ENCODE measurements at places on chromosomes 1 and 21. TPM values are rescaled to one million over a fixed set of nuclear protein-coding genes. Genes with fewer than 3 reads are reported as not detected.

DNA sequence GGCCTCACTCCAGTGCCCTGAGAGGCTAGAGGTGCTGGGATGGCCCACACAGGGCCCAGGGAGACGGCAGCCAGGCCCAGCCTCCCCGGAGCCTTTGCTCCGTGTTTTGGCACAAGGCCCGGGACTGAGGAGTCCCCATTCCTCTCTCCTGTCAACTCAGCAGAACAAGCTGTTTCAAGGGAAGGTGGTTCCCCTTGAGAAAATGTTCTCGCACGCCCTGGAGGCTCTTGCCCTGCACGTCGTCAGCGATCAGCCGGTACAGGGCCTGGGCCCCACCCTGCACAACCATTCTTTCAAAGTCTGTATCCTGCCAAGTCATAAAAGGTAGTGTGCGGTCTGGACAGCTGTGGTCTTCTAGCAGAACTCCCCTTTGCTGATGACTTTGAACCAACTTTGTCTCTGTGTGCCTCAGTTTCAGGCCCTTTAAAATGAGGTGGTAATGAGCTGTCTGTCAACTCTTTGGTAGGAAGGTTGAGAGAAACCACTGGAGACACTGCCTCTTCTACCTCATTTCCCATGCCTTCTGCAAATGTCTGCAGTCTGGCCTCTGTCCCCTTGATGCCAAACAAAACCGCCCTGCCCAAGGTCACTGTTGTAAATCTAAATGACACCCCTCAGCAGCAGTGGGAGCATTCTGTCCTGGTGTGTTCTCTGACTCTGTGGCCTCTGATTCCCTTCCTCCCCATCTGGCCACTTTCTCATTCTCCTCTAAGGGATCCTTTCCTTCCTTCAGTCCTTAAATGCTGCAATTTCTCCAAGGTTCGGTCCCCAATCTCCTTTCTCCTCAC is 138.6 kb upstream of the JUN start:
- no peaks in the 10 kb centered on the region for H3K36me3 ChIP-seq
- no peaks in the 10 kb centered on the region for H3K27me3 ChIP-seq
- peaks cover 21% of the 10 kb centered on the region for H3K4me1 ChIP-seq
- DNase-seq, result peak; percentile 55
- no peak overlapping the region for H3K4me3 ChIP-seq

SYDE2 gene
- 23.0 TPM for total RNA-seq

DNA sequence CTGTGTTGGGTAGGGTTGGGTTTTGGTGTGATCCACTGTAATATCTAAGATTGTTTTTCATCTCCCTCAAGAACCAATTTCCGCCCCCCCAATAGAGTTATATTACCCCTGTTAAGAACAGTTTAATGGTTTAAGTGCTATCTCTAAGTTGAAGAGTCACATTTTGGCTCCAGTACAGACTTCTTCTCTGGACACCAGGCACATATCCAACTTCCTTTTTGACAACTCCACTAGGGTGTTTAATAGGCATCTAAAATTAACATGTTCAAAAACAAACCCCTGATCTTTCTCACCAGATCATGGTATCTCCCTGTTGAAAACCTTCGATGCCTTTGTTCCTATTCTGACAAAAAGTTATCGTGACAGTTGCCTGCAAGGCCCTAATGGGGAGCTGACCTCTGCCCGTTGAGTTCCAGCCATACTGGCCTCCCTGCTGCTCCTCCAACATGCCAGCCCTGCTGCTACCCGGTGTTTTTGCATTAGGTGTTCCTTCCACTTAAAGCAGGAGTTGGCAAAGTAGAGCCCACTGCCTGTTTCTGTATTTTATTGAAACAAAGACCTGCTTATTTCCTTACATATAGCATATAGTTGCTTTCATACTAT is 18.6 kb downstream of the USP24 start:
- H3K27ac ChIP-seq, result peak overlapping the region; percentile 69
- no peak for DNase-seq
- H3K4me1 ChIP-seq, result peaks cover 2% of the 10 kb centered on the region
- no peaks in the 10 kb centered on the region for H3K27me3 ChIP-seq

DNA sequence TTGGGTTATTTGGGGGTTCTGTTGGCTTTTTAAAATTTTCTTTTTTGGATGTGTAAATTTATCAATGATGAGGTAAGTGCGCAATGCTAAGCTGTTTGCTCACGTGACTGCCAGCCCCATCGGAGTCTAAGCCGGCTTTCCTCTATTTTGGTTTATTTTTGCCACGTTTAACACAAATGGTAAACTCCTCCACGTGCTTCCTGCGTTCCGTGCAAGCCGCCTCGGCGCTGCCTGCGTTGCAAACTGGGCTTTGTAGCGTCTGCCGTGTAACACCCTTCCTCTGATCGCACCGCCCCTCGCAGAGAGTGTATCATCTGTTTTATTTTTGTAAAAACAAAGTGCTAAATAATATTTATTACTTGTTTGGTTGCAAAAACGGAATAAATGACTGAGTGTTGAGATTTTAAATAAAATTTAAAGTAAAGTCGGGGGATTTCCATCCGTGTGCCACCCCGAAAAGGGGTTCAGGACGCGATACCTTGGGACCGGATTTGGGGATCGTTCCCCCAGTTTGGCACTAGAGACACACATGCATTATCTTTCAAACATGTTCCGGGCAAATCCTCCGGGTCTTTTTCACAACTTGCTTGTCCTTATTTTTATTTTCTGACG is 3.1 kb downstream of the OLIG2 start:
- no peak overlapping the region for H3K4me3 ChIP-seq
- no peak for DNase-seq
- no peak overlapping the region for H3K27ac ChIP-seq
- peaks cover 94% of the 10 kb centered on the region for H3K27me3 ChIP-seq
- peaks cover 57% of the 10 kb centered on the region for H3K4me1 ChIP-seq

DNA sequence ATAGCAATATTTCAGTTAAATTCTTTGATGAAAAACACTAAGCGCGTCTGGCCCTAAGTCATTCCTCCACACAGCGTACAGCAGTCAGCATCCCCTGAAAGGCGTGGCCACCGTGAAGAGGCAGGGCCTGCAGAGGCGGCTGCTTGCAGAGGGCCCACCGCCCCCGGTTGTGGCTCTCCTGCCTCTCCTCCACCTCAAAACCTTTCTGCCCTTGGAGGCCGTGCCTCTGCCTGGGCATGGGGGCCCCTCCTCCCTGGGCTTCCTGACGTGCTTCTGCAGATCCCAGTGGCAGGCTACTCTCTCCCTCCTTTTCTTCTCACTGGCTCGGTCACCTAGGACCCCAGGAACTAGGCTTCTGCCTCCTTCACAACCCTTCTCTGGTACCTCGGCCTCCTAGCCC is 16.2 kb downstream of the CLSTN1 start:
- no peaks in the 10 kb centered on the region for H3K27me3 ChIP-seq
- no peak overlapping the region for H3K4me3 ChIP-seq
- DNase-seq, result no peak
- no peak overlapping the region for H3K27ac ChIP-seq
- no peaks in the 10 kb centered on the region for H3K36me3 ChIP-seq
- peaks cover 43% of the 10 kb centered on the region for H3K4me1 ChIP-seq

JMJD4 gene
- 11.4 TPM for total RNA-seq

- H3K4me1 ChIP-seq, result peaks cover 45% of the 10 kb centered on the region
- H3K27ac ChIP-seq, result peak overlapping the region; percentile 89
- H3K4me3 ChIP-seq, result no peak overlapping the region
- peak; percentile 76 for DNase-seq
Measured at GRCh38 chr1:25695090-25695770, 78.6 kb downstream of the MAN1C1 start.

DNA sequence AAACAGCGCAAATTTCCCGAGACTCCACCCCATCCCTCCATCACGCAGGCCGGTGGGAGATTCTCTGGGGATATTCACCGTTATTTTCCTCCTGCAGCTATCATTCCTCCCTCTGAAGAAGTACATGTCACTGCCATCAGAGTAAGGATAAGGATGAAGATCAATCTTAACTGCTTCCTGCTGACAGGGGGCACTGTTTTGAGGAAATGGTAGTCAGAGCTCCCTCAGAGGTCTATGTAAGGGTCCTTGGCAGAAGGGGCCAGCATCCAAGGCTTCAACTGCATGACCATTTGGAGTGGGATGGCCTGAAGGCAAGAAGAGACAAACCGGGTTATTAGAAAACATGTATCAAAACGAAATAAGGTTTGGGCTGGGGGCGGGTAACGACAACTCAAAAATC is 111.5 kb downstream of the KCNK1 start:
- no peak overlapping the region for H3K27ac ChIP-seq
- no peaks in the 10 kb centered on the region for H3K4me1 ChIP-seq
- H3K4me3 ChIP-seq, result no peak overlapping the region

SPATA45 gene
- not detected for total RNA-seq

DNA sequence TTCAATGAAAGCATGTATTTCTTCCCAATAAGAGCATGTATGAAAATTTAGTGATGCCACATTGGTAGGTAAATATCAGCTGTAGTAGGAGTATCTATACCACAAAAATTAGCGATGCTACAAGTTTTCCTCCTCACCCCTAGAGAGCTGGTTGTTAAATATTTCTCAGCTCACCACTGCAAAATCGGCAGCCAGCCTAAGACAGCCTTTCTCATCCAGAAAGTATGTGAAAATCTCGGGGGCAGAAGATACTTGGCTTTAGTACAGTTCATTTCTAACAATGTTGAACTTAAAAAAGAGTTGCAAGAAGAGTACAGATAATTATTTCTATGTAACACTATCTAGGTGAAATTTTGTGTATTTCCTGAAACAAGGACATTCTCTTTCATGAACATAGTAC is 235.4 kb downstream of the TPR start:
- no peak overlapping the region for H3K4me3 ChIP-seq
- no peaks in the 10 kb centered on the region for H3K27me3 ChIP-seq
- peaks cover 4% of the 10 kb centered on the region for H3K36me3 ChIP-seq
- no peak overlapping the region for H3K27ac ChIP-seq
- no peaks in the 10 kb centered on the region for H3K4me1 ChIP-seq

RGS16 gene
- 1.3 TPM for total RNA-seq

DNA sequence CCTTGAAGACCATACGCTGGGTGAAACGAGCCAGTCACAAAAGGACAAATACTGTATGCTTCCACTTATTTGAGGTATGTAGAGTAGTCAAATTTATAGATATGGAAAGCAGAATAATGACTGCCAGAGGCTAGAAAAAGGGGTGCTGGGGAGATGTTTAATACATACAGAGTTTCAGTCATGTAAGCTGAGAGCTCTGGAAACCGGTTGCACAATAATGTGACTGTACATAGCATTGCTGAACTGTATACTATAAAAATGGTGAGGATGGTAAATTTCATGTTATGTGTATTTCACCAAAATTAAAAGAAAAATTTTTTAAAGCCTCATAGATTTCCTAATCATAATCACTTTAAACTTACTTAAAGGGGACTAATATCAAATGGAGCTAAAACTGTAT is 110.8 kb downstream of the ZZZ3 start:
- no peak overlapping the region for H3K4me3 ChIP-seq
- DNase-seq, result no peak
- no peaks in the 10 kb centered on the region for H3K27me3 ChIP-seq
- H3K36me3 ChIP-seq, result peaks cover 90% of the 10 kb centered on the region

FCMR gene
- total RNA-seq, result 2.5 TPM

GRCh38 chr1:151799179-151800022 is 5.8 kb downstream of the LINGO4 start:
- no peaks in the 10 kb centered on the region for H3K4me1 ChIP-seq
- no peak overlapping the region for H3K4me3 ChIP-seq
- H3K27me3 ChIP-seq, result no peaks in the 10 kb centered on the region
- no peak overlapping the region for H3K27ac ChIP-seq
- no peak for DNase-seq

DNA sequence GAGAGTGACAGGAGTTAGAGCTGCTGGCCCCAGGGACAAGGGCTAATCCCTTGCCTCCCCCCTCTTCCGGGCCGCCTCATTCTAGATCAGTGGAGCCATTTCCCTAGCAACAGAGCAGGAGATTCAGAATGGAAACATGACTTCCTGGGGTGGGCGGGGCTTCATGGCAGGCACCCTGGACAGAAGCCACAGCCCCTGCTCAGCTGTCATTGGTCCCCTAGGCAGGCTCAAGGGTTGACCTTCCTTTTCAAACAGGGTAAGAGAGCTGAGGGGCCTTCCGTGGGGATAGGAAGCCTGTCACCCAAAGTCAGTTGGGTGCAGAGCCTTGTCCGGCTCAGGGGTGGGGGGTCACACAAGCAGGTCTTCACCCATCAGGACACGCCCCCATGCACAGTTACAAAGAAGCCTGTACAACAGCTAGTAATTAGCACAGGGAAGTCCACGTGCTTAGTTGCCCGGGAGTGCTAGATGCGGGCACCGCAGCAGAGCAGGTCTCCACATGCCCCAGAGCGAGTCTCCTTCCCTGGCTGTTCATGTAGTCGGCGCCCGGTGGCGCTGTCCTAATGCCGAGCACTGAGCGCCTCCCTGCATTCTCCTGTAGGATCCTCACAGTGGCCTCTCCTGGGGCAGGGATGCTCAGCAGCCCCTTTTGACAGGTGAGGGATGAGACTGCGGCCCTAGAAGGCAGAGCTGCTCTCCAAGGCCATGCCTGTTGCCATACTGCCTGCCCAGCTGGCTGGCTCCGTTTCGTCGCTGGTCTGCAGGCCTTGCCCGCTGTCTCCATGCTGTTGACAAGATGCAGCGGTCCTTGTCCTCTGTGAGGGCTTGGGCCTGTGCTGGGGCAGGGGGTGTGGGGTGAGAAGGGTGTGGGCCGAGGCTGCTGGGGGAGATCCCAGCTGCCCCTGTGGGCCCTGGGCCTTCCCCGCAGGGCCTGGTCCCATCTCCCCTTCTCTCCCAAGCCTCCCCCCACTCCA is 5.1 kb downstream of the TMEM201 start:
- H3K27me3 ChIP-seq, result no peaks in the 10 kb centered on the region
- H3K27ac ChIP-seq, result peak overlapping the region; percentile 51
- H3K4me1 ChIP-seq, result peaks cover 3% of the 10 kb centered on the region
- no peak overlapping the region for H3K4me3 ChIP-seq
- DNase-seq, result peak; percentile 81

KLF17 gene
- not detected for total RNA-seq

DNA sequence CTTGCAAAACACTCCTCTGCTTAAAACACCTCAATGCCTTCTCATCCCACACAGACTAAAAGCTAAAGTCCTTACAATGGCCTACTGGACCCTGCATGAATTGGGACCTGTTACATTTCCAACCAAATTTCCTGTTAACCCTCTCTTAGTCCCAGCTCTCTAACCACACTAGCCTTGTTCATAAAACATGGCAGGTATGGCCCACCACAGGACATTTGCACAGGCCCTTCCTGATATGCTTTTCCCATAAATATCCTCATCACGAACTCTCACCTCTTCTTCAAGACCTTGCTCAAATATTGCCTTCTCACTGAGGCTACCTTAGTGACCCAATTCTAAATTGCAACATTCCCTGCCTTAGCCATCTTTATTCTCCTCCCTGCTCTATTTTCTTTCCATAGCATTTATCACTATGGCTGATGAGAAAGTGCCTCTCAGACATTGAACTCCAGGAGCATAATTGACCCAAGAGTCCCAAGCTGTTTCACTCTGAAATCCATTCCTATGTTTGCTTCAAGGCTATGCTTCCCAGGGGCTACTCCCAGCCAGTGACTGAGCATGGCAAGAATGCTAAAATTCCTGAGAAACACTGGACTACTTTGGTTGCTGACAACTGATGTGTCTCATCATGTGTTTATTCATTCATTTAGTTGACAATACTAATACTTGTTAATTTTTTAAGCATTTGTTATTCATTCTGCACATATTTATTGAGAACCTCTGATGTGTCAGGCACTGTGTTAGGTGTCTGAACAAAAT is 2.7 kb upstream of the PALMD start:
- peak overlapping the region; percentile 9 for H3K27ac ChIP-seq
- H3K4me3 ChIP-seq, result no peak overlapping the region
- peaks cover 14% of the 10 kb centered on the region for H3K4me1 ChIP-seq
- no peaks in the 10 kb centered on the region for H3K27me3 ChIP-seq
- DNase-seq, result no peak
- no peaks in the 10 kb centered on the region for H3K36me3 ChIP-seq

Data from heart left ventricle (tissue), 16 donors.